Neural progenitor cell (in vitro differentiated cells): ENCODE measurements at places on chromosomes 13 and 19.
A peak's percentile ranks its signal among the peaks of the same experiment; 100 is the strongest.

- H3K27ac ChIP-seq, result no peak within 1 kb of the TSS
- peaks cover 2% of the 10 kb centered on the region for H3K4me1 ChIP-seq
- peaks cover 2% of the 10 kb centered on the region for H3K27me3 ChIP-seq
- H3K36me3 ChIP-seq, result no peaks in the 10 kb centered on the region
- no peak within 1 kb of the TSS for H3K4me3 ChIP-seq
Observed at GRCh38 chr19:10339380-10339960, at the start of gene ICAM3. ICAM3 (minus strand) TSS chr19:10339624; CDS start chr19:10339614, 10 bp downstream.

- DNase-seq, result no peak
- no peaks in the 10 kb centered on the region for H3K4me1 ChIP-seq
- no peaks in the 10 kb centered on the region for H3K27me3 ChIP-seq
- no peak overlapping the region for H3K27ac ChIP-seq
- no peak overlapping the region for H3K4me3 ChIP-seq
- H3K36me3 ChIP-seq, result no peaks in the 10 kb centered on the region
Observed at GRCh38 chr13:110154410-110154933, 152.5 kb downstream of the COL4A1 start.

GRCh38 chr13:53460796-53461195 is 432.2 kb downstream of the OLFM4 start:
- no peaks in the 10 kb centered on the region for H3K27me3 ChIP-seq
- H3K4me3 ChIP-seq, result no peak overlapping the region
- H3K4me1 ChIP-seq, result peaks cover 13% of the 10 kb centered on the region
- H3K36me3 ChIP-seq, result no peaks in the 10 kb centered on the region
- no peak overlapping the region for H3K27ac ChIP-seq
- peak; percentile 53 for DNase-seq

GRCh38 chr19:3481241-3482090 is 1.1 kb upstream of the SMIM24 start:
- DNase-seq, result no peak
- no peaks in the 10 kb centered on the region for H3K36me3 ChIP-seq
- H3K4me3 ChIP-seq, result no peak overlapping the region
- no peaks in the 10 kb centered on the region for H3K4me1 ChIP-seq

DNA sequence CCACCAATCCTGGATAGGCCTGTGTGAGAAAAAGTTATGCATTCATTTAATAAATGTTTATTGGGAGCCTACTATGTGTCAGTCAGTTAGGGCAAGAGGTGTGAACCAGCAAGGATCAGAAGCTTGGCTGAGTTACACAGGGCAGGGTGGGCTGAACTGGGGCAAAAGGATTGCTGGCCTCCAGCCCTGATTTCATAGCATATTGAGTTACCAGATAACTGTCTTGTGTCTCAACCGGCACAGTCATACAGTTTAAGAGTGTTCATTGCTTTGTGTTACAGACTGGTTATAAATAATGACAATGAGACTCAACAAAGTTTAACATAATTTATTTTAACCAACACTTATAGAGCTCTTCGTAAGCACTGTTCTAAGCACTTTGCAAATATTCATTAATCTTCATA is 253.8 kb downstream of the DLEU7 start:
- no peak for DNase-seq
- no peak overlapping the region for H3K27ac ChIP-seq
- H3K27me3 ChIP-seq, result no peaks in the 10 kb centered on the region
- no peak overlapping the region for H3K4me3 ChIP-seq
- H3K36me3 ChIP-seq, result no peaks in the 10 kb centered on the region
- peaks cover 33% of the 10 kb centered on the region for H3K4me1 ChIP-seq

GRCh38 chr13:33868343-33868994 is 50.5 kb downstream of the RFC3 start:
- no peak overlapping the region for H3K27ac ChIP-seq
- no peaks in the 10 kb centered on the region for H3K27me3 ChIP-seq
- H3K4me1 ChIP-seq, result no peaks in the 10 kb centered on the region
- no peaks in the 10 kb centered on the region for H3K36me3 ChIP-seq
- no peak overlapping the region for H3K4me3 ChIP-seq
- DNase-seq, result no peak

DNA sequence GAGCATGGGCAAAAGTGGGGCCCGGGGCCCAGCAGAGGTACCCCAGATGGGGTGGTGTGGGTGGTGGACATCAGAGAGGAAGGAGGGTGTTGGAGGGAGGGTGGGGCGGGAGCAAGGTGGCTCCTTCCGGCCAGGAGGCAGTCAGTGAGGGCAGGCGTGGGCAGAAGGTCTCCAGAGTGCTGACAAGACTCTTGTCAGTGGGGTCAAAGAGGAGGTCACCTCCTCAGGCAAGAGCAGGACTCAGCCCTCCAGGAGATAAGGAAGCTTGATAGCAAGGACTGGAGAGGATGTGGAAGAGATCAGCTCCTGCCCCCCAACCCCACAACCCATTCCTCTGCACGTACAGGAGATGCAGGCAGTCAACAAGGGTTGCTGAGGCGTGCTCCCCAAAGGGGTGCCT is 9.8 kb downstream of the GJA3 start:
- H3K27ac ChIP-seq, result no peak overlapping the region
- H3K4me3 ChIP-seq, result no peak overlapping the region
- peaks cover 10% of the 10 kb centered on the region for H3K4me1 ChIP-seq
- DNase-seq, result no peak
- no peaks in the 10 kb centered on the region for H3K36me3 ChIP-seq

DNA sequence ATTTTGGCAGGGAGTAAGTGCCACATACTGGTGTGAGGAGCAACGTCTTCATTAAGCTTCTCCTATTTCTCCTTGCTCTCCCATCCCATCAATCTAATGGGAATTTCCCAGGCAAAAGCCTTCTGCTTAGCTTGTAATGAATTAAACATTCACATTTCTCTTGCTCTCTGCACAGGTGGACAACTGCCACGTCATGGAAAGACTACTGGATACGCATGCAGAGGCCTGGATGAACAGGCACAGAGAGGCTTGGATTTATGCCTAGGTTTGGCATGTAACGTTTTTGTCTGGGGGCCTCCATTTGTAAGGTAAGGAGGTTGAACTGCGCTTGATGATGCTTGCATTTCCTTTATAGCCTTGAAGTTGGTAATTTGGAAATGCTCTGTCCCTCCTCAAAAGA is 374.8 kb downstream of the KLF12 start:
- no peaks in the 10 kb centered on the region for H3K27me3 ChIP-seq
- no peak for DNase-seq
- no peaks in the 10 kb centered on the region for H3K36me3 ChIP-seq
- no peak overlapping the region for H3K4me3 ChIP-seq
